ENCODE measurements at places on chromosomes 6 and 20.
A peak's percentile ranks its signal among the peaks of the same experiment; 100 is the strongest.

- DNase-seq = peak; percentile 41
Measured at GRCh38 chr6:90393232-90393884, 96.7 kb upstream of the BACH2 start.

- DNase-seq = no peak
Measured at GRCh38 chr6:22952097-22952496, 382.7 kb downstream of the HDGFL1 start.

DNA sequence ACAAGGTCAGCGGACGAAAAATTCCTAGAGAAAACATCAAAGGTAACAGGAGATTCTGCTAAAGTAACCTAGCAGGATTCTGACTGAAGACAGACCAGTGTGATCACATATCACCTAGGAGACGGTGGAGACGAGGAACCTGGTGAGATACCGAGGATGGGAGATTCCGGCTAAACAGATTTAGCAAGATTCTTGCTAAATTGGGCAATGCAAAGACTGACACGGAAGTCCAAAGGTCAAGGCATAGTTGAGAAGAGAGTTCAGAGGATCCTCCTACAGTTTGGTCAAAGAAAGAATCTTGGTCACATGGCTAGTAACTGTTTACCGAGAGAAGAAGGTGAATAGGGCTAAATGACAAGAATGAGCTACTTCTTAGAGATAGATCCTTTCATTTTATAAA is 61.1 kb downstream of the TMEM170B start:
- DNase-seq = no peak

GRCh38 chr20:62087227-62087626 is 21.5 kb upstream of the TAF4 start:
- DNase-seq = no peak

GRCh38 chr6:118530942-118531341 is 17.2 kb upstream of the PLN start:
- DNase-seq = no peak

GRCh38 chr6:107509506-107509905 is 19.6 kb downstream of the SOBP start:
- no peak for DNase-seq

- DNase-seq = no peak
Measured at GRCh38 chr6:141501616-141502015, 631.1 kb upstream of the GJE1 start.

Measured in right kidney (tissue), 9 donors.